ENCODE measurements at places on chromosomes 3 and 15. TPM values are rescaled to one million over a fixed set of nuclear protein-coding genes. Genes with fewer than 3 reads are reported as not detected.

Gene LRRN1
- total RNA-seq = 7.8 TPM

Gene ISL2
- not detected for total RNA-seq

Gene RLBP1
- total RNA-seq = not detected

Gene EPHB1
- 0.30 TPM for total RNA-seq

Gene FHIT
- total RNA-seq = 78.3 TPM

Gene IQCH
- total RNA-seq = 1.9 TPM

Gene TSPAN3
- 26.3 TPM for total RNA-seq

Gene LRTM1
- total RNA-seq = not detected

Gene GOLGA6B
- total RNA-seq = not detected

Gene RTP4
- 6.1 TPM for total RNA-seq
